ENCODE measurements at places on chromosomes 7 and 10.
A peak's percentile ranks its signal among the peaks of the same experiment; 100 is the strongest.

DNA sequence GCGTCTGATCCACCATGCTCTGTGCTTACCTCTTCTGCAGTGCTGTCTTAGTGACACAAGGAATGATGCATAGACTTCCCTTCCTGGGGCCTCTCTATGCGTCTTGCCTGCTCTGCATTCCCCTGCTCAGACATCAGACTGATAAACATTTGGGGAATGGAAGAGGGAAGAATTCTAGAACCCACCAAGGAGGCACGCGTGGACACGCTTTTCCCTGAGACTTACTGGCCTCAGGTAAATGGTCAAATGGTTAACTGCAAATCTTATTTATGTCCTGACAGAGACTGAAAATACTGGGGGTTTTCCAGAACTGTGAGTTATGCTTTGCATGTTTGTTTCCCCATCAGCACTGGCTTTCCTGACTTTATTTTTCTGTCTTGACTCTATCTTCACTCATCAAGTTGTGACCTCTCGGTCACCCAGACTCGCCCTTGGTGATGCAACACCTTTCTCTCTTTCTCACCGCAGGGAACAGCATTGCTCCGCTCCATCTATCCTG lies 285.9 kb upstream of the FZD8 start:
- no peak for DNase-seq

- DNase-seq = no peak
Observed at GRCh38 chr10:86661161-86662025, 6.9 kb upstream of the LDB3 start.

DNA sequence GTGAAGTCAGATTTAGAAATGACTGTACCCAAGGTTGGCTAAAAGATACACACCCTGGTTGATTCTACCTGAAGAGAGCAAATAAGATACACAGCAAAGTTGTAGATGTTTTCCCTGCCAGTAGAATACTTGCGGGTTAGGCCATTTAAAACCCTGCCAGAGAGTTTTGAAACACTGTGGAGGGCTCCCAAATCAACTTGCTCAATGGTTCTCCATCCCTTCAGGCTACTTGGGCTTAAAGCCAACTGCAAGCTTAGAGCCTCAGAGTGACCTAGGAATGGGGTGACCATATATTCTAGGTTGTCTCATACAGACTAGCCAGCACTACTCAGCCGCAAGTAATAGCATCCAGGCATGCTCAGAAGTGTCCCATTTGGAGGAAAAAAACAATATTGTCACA lies 10.0 kb downstream of the CAV1 start:
- DNase-seq = no peak

GRCh38 chr10:95814011-95814727 lies 58.2 kb downstream of the ENTPD1 start:
- DNase-seq = no peak

DNA sequence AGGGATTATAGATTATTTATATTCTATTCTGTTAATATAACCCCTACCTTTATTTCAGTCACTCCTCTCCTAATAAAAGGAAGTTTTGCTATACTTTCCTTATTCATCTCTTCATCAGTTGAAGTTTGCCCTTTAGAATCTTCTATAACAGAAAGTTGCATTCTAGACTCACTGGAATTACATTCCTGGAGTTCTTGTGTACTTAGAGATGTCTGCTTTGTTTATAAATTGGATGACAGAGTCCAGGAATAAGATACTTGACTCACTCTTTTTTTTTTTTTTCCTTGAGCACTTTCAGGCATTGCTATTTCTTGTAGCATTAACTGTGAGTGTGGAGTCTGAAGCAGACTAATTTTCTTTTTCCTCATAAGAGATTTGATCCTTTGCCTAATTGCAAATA lies 640.8 kb downstream of the XPNPEP1 start:
- no peak for DNase-seq

GRCh38 chr7:134819401-134819800 lies 40.0 kb downstream of the CALD1 start:
- no peak for DNase-seq

DNA sequence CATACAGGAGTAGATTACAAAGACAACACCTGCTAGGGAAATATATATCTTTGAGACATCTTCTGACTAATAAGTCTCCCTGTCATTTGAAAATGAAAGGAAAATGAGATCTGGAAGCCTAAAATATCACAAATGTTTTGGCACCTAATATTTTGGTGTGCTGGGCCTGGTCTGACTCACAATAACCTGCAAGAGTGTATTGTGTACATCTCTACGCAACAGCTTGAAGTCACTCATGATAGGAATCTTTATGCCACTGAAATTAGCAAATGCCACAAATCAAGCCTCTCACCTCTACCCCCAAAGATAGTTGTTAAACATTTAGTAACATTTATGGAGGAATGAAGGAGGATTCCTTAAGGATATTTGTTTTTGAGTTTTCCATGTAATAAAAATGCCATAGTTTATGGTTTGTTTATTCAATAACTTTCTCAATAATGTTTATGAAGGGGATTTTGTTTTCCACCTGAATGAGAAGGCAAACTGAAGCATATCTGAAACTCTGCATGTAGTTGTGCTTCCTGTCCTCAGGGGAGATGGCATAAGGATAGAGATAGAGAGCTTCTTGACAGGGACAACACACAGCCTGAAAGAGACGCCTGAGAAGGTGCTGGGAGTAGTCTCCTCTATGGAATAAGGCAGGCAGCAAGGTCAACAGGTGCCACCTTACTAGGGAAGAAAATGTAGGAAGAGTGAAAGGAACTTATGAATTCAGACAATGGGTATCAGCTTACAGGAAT lies 197.4 kb downstream of the AHR start:
- DNase-seq = no peak

DNA sequence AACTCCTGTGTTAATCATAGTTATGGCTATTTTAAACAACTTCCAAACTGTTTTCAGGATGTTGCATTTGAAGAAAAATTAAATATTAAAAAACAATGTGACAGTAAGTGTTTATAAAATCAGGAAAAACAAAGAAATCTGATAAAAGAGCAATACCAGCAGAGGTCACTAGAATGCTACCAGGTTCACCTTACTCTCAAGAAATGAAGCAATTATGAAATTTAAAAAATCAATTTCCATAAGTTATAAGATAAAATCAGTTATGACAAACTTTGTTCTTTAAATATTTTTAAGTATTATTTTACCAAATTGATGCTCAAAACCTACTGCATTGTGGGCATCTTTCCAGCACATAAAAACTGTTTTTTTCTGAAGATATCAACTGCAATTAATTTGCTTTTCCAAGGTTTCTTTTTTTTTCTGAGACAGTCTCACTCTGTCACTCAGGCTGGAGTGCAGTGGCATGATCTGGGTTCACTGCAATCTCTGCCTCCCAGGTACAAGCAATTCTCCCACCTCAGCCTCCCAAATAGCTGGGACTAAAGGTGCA lies 50.7 kb upstream of the RHEB start:
- no peak for DNase-seq

DNA sequence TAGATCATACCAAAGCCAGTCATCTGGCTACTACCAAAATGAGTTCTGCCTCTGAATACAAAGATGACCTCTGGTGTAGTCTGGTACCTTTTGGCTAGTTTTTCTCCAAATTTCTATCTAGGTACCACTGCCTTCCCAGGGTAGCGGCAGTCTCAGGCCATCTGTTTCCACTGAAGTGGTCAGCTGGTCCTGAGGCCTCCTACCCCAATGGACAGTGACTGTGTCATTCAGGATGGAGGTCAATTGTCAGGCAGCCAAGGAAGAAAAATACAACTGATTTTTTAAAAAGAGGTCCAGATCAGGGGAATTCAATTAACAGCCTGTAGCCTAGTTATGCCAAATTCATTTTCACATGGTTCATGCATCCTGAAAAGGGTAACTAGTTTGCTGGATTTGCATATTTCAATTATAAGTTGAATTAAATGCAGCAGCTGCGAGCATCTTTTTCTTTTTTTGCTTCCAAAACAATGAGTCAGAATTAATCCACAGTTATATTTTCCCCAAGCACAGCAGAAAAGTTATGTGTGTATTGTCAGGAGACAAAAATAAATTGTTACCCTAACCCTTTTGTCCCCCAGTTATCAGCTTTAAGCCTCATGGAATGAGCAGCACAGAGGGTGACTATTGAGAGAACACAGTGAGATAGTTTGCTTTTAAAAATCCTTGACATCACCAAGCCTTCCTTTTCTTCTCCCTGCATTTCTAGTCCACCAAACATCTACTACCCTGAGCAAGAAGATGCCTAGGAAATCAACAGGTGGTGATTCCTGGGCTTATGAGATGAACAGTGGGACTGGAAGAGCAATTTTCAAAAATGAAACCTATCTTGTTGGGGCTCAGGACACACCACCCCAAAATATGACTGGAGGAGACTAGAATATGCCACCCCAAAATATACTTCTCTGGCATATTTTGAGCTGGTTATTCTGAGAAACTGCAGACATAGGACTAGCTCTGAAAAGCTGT lies 27.7 kb downstream of the BCCIP start:
- no peak for DNase-seq

DNA sequence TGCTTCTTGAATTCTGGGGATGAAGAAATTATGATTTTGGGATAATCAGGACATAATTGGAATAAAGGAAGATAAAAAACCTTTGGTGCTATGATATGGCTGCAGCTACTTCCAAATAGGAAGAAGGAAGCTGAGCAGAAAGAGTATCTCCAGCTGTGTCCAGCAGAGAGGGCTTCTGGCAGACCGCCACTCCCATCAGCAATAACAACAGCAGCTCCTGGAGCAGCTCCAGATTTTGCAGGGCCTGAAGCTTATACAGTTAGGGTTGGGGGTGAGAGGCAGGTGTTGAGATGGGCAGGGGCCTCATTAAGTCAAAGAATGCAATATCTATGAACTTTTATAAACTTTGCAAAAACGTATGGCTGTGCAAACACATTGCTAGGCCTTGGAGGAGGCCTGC lies 62.3 kb downstream of the C10orf120 start:
- no peak for DNase-seq

DNA sequence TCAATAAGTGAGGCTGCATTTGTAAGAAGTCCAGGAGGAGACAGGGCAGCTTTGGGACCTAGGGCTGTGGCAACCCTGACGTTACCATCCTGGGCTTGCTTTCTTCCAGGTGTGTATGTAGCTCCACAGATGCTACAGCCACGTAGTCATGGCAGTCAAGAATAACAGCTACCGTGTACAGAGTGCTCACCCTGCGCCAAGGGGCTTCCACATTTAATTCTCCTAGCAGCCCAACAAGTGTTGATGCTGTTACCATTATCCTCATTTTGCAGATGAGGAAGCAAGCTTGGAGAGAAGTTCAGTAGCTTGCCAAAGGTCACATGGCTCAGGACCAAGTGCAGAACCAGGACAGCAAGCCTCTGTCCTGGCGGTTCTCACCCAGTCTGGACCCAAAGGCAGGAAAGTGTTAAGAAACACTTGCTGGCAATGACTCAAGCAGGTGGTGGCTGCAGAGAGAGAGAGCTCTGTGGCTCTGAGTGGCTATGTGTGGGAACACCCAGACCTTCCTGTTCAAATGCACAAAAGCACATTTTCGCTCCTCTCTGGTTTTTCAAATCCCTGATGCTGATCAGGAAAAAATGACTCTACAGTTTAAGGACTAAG lies 89.8 kb downstream of the CREM start:
- peak; percentile 41 for DNase-seq

GRCh38 chr10:13765641-13766341 lies 179.0 kb downstream of the PRPF18 start:
- no peak for DNase-seq

DNA sequence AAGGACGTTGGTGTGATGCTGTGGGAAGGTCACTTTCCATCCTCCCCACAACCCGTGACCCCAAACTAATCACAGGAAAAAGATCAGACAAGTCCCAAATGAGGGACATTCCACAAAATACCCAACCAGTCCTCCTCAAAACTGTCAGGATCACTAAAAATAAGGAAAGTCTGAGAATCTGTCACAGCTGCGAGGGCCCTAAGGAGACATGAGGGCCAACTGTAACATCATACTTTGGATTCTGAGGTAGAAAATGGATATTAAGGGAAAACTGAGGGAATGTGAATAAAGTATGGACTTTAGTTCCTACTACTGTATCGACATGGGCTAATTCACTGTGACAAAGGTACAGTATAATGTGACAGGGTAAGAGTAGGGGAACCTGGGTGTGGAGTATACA lies 85.1 kb upstream of the FAM20C start:
- no peak for DNase-seq

GRCh38 chr7:41292487-41292886 lies 410.4 kb downstream of the INHBA start:
- DNase-seq = no peak

- DNase-seq = no peak
Observed at GRCh38 chr7:41834805-41835694, 132.2 kb upstream of the INHBA start.

DNA sequence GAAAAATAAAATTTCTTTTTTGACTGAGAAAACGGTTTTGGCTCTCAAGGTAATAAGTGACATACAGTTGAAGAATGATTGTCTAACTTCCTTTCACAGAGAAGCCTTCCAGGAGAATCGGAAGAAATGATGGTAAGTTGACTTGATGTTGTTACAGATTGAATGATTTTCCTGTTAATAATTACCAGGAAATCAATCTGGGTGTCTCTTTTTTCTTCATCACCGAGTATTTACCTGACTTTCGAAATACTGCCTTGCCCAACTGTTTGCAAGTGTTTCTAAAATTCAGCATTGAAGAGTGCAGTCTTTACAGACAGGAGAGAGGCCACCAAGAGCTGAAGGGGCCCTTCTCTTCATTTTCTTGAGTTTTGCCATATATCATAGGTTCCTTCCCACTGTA lies 4.0 kb downstream of the ITIH2 start:
- no peak for DNase-seq

DNA sequence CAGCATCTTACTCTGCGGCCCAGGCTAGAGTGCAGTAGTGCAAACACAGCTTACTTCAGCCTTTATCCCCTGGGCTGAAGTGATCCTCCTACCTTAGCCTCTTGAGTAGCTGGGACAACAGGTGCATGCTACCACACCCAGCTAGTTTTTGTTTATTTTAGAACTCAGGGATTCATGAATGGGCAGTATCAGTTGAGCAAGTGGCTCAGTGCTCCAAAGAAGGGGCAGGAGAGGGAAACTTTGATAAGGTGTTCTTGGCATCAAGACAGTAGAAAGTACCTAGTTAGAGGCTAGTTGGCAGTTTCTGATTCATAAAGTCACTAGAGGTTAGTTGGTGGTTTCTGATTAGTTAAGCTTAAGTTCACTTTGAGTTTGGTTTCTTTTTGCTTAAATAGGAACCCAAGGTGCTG lies 18.4 kb downstream of the TRIM24 start:
- no peak for DNase-seq

DNA sequence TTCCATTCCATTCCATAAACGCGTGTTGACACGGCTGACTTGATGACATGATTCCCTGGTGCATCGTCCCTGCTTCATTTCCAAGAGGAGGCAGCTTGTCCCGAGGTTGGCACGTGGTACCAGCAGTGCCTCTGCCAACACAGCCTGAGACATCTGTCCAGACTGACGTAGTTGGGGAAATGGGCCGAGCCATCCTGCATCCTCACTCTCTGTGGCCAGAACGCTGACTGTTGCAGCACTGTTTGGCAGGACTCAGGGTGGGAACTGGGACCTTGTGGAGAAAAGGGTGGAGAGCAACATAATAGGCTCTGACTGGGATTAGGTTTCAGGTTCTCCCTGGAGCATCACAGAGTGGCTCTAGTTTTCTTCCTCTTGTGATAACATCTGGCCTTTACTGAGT lies 118.6 kb upstream of the BTBD16 start:
- peak; percentile 90 for DNase-seq

- no peak for DNase-seq
Observed at GRCh38 chr10:49090189-49090575, 25.1 kb downstream of the VSTM4 start.

GRCh38 chr10:48247680-48248079 lies 26.8 kb downstream of the FRMPD2 start:
- DNase-seq = no peak

- no peak for DNase-seq
Observed at GRCh38 chr7:2000746-2001321, 231.9 kb downstream of the MAD1L1 start.

GRCh38 chr10:71623098-71623985 lies 96.2 kb downstream of the C10orf105 start:
- DNase-seq = peak; percentile 12
